ENCODE measurements at places on chromosomes 5 and 9.
A peak's percentile ranks its signal among the peaks of the same experiment; 100 is the strongest.

DNA sequence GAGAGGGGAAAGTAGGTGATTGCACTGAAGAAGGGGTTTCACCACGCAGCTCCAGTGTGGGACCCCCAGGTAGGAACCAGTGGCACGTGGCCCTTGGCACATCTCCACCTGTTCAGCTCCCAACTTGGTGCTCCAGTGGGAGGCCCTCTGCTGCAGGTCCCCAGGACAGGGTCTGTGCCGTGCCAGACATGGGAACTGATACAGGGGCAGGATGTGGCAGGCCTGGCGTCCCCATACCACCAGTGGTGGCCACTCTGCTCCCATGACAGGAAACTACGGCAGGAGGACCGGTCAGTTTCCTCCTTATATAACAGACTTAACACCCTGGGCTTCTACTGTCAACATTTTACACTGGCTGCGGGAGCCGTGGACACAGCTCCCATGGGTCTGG, 67.3 kb downstream of the PSMB7 start:
- no peak for DNase-seq

DNA sequence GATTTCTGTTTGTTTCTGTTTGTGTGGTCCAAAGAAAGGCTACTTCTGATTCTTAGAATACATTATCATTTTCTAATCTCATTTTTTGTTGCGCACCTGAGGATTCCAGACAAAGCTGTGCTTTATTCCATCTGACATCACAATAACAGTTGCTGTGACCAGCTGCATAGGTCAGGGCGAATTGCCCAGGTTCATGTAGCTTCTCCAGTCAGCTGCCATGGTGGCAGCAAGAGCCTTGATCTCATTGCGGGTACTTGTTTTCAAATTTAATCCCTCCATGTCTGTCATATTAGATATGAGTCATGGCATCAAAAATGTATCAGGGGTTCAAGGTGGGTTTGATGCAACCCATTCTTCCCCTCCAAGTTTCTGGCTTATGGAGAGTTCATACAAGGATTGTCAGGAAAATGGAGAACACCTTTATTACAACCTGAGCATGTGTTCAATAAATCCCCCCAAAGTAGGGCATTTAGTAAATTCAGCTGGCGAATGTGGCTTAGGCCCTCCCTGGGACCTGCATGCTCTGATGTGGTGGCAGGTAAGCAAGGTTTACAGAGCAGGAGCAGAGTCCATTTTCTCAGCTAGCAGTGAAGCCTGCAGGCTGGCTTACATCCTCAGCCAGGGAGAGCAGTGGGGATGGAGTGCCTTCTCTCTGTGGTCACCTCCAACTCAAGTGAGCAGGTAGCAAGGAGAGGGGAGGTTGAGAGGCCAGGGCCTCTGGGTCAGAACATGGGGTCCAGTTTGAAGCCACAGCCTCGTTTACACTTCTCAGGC, 13.9 kb downstream of the CAVIN4 start:
- DNase-seq, result no peak

- no peak for DNase-seq
These were observed 99.1 kb downstream of the COL23A1 start for GRCh38 chr5:178490935-178491652.

DNA sequence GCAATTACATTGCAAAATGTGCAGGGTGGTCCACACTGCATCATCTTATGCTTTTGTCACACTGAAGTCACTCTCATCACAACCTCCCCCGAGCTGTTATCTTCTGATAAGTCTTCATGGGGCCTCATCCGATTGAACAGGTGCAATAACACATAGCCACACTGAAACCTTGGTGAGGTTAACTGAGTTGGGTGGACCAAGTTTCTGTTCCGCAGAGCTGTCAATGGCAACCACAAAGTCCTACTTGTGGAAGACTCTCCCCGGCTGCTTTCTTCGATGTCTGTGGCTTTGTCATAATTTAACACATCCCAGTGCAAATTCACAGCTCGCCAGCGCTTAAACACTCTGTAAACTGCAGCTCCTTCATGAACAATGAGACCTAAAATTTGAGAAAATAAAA, 112.2 kb downstream of the MARCHF11 start:
- no peak for DNase-seq

DNA sequence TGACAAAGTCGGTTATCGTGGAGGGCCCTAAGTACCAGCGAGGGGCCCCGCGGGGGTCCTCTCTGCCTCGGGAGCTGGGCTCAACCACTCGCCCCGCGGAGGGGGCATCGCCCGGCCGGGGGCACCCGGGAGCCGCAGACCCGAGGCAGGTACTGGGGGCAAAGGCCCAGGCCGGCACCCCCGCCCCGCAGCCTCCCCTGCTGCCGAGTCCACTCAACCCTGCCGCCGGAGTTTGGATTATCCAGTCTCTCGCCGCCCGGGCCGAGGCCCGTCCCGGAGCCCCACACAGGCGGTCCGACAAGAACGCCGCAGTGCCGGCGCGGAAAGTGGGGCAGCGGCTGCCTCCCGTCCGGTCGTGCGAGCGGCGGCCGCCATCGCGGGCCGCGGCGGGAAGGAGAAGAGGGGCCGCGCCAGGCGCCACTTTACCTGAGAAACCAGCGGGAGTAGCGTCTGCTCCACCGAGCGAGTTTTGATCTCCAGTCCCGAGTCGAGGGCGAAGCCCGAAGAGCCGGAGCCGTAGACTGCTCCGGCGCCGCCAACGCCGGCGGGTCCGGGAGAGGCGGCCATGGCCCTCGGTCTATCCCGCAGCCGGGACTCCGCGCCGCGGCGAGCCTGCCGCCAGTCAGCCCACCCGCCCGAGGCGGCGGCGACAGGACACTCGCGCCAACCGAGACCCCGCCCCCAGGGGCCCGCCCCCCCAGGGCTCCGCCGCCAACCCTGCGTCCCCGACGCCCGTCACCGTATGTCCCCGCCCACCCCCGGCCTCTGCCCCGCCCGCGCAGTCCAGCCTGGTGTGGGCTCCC, at the start of gene CTNNAL1:
CTNNAL1 (minus strand) TSS at position 624 of the 803 bp plus-strand sequence; CDS start at position 567, 57 bp downstream.
- DNase-seq, result peak; percentile 90

GRCh38 chr9:127506814-127507750, 55.8 kb downstream of the LRSAM1 start:
- DNase-seq, result no peak

- no peak for DNase-seq
These were observed 25.1 kb downstream of the CPLX2 start for GRCh38 chr5:175896301-175897040.

DNA sequence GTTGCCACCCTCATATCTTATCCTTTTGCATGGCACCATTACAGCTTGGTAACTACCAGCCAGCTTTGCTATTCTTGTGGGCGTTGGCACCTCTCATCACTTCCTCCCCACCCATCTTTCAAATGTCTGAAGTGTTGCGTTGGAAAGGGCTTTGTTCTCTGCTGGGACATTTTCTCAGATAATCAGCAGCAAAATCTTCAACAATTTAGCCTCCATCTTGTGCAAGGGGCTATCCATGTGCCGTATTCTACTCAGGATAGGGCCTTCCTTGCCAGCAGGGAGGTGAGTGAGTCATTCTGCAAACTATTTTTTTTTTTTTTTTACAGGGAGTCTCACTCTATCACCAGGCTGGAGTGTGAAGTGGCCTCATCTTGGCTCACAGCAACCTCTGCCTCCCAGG, 62.1 kb upstream of the NUDT12 start:
- DNase-seq, result no peak

DNA sequence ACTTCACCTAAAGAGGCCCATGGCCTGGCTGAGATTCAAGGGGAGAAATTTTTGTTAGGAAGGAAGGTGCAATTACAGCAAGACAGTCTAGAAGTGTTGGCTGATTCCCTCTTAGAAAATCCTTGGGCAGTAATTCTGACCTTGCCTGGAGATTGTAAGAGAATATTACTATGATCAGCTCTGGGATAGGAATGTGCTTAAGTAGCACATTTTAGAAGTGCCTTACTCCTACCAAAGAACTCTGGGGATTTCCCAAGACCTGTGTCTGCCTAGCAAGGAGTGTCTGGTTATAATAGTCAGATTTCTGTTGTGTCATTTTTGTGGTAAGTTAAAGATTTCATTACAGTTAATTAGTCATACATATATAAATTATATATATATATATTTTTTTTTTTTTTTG, 52.3 kb downstream of the NLN start:
- DNase-seq, result no peak

DNA sequence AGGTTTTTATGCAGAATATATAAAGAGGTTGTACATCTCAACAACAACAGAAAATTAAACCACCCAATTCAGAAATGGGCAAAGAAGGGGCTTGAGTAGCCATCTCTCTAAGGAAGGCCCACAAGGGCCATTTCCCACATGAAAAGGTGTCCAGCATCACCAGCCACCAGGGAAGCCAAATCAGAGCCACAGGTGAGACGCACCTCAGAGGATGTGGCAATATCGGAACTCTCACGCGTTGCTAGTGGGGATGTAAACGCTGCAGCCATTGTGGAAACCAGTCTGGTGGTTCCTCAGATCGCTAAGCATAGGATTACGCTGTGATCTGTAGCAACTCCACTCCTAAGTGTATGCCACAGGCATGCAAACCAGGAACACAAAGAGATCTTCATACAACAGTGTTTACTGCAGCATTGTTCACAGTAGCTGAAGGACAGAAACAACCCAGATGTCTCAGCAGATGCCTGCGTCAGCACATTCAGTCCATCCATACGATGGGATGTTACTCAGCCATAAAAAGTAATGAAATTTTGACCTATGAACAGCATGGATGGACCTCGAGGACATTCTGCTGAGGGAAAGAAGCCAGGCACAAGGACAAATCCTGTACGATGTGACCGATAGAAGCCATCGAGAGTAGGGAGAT, 84.3 kb upstream of the CACNA1B start:
- no peak for DNase-seq

DNA sequence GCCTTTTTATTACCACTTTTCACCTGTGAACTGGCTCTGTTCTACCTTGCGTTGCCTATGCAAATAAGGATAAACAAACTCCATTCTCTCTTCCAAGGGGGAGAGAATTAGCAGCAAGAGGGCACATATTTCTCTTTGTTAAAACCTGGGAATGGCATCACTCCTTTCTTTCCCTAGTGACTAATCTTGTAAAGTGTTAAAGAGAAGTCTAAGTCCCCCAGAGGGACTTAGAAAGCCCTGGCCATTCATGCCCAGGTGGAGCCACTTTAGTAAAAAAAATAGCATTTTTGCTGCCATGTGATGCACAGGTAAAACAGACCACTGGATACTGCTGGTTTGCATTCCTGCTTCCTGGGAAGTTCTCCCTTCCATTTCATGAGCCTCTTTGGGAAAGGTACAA, 148.4 kb downstream of the MAN2A1 start:
- DNase-seq, result no peak

DNA sequence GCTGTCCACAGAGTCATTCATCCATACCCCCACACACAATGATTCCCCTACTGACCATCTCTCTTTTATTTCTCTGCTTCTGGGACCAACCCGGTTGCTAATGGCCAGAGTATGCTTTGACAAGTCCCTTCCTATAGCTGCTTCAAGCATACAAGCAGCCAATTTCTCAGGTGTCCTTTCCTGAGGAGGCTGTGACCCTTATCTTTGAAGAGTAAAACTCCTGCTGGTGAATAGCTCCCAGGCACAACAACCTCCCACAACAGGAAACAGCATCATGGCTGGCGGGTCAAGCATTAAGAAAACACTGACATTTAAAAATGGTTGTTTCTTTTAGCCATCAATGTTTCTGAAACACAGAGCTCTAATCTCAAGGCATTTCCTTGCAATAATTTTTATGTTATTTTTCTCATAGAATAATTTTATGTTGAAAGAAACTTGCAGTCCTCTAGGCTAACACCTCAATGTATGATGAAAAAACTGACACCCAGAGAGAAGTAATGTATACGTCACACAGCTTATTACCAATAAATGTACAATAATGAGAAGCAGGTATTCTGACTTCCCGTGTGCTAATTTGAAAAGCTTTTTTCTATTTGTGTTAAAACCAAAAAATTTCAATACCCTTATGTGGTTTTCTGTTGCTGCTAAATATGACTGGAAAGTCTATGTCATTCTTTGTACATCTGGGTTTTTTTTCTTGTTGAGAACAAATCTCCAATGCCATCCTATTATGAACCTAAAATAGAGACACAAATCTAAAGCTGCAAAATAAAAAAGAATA, 7.5 kb upstream of the PAM start:
- no peak for DNase-seq

DNA sequence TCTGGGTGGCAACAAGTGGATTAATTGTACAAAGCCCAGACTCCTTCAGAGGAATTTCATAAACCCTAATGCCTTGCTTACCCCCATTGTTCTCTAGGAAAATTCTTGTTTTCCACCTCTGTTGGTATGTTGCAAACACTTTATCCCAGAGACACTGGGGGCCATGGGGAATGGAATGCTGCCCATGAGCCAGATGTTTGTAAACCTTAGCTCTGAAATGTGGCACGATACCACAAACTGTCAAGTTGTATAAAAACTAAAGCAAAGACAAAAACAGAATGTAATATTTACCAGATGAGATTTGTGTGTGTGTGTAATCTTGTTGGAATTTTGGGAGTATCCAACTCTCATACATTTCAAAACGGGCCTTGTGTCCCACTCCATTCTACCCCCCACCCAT, 465.0 kb downstream of the EBF1 start:
- no peak for DNase-seq

- DNase-seq, result no peak
These were observed 104.7 kb downstream of the DCP2 start for GRCh38 chr5:113081091-113081839.

DNA sequence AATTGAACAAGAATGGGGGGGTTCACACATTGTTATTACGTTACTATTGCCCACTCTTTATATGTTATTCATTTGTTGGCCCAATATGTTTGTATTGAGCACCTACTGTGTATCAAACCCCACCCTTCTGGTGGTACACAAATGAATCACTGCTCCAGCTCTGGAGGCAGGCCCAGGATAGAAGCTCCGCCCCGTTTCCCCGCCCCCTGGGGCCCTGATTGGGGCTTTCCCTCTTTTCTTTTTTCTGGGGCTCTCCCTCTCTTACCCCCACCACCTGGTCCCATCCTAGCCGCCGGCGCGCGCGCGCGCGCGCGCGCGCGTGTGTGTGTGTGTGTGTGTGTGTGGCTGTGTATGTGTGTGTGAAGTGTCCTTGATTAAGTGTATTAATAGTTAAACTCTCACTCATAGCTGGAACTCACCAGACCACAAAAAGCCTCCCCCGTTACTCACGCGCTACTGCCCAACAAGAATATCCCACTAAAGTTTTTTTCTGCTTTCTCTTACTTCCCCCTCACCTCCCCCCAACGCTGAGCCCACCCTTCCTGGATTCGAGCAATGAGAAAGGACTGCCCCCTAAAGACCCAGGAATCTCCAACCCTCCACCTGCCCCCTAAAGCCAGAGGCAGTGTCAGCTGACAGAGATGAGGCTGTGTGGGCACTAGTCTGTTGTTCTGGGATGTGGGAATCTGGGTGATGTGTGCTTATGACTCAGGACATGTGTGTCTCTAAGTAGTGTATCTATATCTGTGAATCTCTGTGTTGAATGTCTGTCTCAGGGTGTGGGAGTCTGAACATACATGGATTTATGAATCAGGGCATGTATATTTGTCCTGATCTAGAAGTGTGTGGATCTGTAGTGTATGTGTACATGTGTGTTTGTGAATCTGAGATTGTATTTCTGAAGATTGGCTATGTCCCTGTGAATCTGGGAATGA, 4.0 kb downstream of the CXXC5 start:
- peak; percentile 8 for DNase-seq

- DNase-seq, result peak; percentile 33
These were observed 64.5 kb downstream of the STARD4 start for GRCh38 chr5:111447822-111448221.

Measured in NCI-H2081 (cell line).